ENCODE measurements at places on chromosomes 1 and 21.

- no peak for DNase-seq
Observed at GRCh38 chr1:218939095-218939494, 234.6 kb upstream of the LYPLAL1 start.

GRCh38 chr21:41751611-41752011 is 15.2 kb downstream of the RIPK4 start:
- no peak for DNase-seq

DNA sequence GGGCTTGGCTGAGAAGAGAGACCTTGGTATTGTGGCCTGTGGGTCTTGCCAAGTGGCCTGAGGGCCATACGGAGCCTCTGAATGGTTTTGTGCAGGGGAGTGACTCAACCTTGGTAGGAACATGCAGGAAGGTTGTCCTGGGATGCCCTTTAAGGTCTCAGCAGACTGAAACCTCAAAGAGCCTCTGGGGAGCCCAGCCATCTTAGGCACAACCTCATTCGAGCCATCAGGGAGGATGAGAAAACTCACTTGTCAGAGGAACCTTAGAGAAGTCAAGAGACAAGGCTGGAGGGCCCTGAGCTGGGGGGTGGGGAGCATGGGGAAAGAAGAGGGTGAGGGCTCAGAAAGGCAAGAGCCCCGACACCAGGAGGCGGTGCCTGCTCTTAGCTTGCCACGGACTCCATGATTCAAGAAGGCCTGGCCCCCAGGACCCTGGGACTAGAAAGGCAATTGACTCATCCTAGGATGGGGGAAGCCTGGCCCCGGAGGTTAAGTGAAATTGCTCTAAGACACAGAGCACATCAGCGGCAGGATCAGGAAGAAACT is 13.0 kb downstream of the IFI6 start:
- peak; percentile 77 for DNase-seq

DNA sequence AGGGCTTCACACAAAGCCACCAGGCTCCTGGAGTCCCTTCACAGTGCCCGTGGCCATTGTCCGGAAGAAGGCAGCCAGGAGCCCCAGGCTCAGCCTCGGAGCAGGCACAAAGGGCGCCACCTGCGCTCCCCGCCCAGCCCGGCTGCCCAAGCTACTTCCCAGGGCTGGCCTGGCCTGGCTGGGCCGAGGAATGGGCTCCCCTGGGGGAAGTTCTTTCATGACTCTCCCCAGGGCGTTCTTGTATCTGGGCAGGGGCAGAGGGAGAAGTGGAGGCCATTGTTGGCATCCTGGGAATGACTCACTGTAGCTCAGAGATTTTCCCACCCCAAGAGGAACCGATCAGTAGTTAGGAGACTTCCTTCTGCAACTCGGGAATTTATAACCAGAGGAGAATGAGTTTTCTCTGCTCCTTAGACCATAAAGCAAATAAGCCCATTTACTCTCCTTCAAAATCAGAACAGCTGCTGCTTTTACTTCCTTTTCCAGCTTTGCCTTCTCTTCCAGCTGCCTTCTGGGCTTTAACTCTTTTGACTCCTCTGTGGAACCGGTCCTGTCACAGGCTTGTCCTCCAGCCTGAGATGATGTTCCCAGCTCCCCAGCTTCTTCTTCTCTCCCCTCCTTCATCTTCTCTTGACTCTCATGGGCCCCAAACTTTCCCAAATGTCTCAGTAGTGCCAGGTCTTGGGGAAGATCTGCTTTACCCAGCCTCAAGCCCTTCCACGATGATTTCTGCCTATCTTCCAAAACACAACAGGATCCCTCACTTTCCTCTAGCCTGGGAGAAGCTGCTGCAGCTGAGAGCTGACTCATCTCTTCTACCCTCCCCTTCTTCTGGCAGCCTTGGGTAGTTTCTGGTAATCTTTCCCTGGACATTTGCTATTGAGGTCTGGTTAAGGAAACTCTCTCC is 118.7 kb upstream of the CD34 start:
- no peak for DNase-seq
